ENCODE measurements at places on chromosomes 2 and 18. TPM values are rescaled to one million over a fixed set of nuclear protein-coding genes. Genes with fewer than 3 reads are reported as not detected.

SPATA3 gene
- not detected for total RNA-seq

GRCh38 chr2:234355021-234355720 lies 141.7 kb downstream of the ARL4C start:
- no peak for DNase-seq

GRCh38 chr18:62425465-62426190 lies 97.2 kb upstream of the ZCCHC2 start:
- DNase-seq, result peak; percentile 96

- no peak for DNase-seq
Observed at GRCh38 chr2:5720426-5720825, 28.2 kb downstream of the SOX11 start.

- no peak for DNase-seq
Observed at GRCh38 chr2:182281276-182281675, 145.6 kb downstream of the PDE1A start.

DNA sequence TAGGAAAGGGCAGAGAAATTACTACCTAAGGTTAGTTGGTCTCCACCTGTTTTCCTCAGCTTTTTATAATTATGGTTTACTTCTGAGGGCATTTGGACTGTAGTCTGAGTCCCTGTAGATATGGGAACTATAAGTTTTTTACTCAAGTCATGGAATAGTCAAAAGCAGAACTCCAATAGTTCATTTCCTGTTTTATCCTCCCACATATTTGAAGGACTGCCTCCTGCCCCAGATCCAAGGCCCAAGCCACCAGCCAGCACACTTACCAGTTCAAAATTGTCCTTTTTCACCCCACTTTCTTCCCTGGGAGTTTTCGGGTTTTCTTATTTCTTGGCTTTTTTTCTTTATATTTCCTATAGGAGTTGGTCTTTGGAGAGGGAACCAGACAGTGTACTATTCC lies 164.1 kb downstream of the MBD5 start:
- no peak for DNase-seq

GRCh38 chr2:200695601-200696000 lies 109.8 kb downstream of the AOX1 start:
- DNase-seq, result no peak

DNA sequence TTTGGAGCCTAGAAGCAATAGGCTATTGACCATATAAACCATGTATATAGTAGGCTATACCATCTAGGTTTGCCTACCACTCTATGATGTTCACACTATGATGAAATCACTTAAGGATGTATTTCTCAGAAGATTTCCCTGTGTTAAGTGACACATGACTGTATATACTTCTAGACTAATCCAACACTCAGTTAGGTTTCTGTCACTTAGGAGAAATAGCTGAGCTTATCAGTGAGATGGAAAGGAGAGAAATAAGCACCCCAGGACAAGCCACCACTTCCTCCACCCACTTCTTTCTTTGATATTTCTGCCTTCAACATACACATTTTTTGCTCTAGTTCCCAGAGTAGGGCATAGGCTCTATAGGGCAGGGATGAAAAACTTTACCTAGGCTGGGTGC lies 7.8 kb downstream of the PECR start:
- no peak for DNase-seq

- DNase-seq, result no peak
Observed at GRCh38 chr2:29751390-29751789, 170.0 kb downstream of the ALK start.

Data from stomach (tissue), 19 donors.